Stimulated activated CD4-positive, alpha-beta T cell treated with anti-CD3 and anti-CD28 coated beads, Interleukin-1b, Interleukin-23, amount 100 ng/mL, for 1 hour (primary cell): ENCODE measurements at places on chromosomes 5 and 9.
A peak's percentile ranks its signal among the peaks of the same experiment; 100 is the strongest.

- DNase-seq = no peak
Observed at GRCh38 chr9:90088434-90088833, 483.6 kb downstream of the GADD45G start.

DNA sequence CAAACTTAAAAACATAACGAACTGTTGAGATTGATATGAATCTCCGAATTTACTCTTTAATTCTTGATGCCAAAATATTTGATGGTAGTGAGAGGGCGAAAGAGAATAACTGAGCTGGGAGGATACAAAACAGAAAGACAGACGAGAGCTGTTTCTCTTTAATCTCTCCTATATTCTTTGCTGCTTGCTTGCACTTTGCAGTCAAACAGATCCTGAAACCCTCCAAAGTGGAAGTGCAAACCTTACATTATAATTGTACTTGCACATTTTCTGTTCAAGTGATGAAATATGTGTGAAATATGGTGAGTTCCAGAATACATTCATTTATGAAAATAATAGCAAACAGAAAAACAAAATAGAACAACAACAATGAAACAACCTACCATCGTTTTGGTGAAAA, 63.8 kb downstream of the PAM start:
- no peak for DNase-seq

DNA sequence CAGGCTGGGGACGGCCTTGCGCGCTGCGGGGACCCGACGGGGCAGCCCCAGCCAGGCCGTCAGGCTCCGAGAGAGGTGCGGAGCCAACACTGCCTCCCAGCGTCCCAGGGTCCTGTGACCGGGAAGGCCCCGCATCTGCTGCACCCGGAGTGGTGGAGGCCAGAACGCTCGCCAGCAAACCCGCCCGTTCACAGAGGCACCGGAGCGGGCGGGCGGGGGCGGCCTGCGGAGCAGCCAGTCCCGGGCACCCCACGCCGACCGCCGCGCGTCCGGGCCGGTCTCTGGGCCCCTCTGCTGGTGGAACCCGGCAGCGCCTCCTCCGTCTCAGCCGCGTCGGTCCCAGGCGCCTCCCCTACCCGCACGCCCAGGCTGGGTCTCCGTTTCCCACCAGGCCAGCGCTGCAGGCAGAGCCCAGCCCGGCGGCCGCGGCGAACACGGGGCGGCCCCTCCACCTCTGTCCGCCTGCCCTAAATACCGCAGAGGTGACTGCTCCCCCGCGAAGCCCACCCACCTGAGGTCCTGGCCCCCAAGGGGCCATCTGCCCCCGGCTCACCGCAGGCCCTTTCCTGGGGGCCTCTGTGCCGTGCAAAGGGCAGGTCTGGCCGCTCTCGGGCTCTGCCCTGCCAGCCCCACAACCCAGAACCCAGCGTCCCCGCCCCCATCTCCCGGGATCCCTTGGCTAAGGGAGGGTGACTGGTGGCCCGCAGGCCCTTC, 15.9 kb downstream of the EXD3 start:
- DNase-seq = peak; percentile 45

DNA sequence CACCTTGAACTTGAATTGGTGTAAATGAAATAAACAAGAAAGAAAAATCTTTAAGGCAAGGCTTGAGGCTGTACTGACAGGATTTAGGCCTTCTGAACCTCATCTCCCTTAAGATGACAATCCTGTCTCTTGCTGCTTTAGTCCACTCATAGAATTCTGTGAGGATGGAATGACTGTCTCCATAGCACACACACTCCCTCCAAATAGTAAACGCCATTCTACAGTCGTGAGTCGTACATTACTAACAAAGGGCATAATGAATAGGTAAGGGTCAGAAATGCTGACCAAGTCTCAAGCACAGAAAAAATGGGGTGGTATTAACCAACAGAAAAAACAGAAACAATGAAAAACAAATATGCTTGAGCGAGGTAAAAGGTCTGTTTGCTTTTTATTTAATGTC, 71.8 kb upstream of the SIMC1 start:
- no peak for DNase-seq

DNA sequence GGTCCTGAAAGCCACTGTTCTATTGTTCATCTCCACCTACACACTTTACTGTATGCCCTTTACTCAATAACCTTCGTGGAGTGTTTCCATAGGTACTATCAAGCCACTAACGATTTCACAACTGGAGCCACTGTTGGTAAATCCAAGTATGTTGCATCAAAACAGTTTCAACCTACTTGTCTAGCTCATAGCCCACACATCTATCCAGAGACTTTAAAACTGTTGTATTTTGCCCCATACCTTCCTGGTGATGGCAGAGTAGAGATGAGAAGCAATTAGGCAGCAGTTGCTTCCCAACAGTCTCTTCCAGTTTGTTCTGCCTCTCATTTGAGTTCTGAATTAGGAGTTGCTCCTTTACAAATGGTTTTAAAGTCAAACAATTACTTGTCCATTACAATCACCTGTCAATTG, 607 bp downstream of the FAXDC2 start:
- no peak for DNase-seq

GRCh38 chr5:157198277-157198986, 17.8 kb downstream of the ITK start:
- DNase-seq = no peak

DNA sequence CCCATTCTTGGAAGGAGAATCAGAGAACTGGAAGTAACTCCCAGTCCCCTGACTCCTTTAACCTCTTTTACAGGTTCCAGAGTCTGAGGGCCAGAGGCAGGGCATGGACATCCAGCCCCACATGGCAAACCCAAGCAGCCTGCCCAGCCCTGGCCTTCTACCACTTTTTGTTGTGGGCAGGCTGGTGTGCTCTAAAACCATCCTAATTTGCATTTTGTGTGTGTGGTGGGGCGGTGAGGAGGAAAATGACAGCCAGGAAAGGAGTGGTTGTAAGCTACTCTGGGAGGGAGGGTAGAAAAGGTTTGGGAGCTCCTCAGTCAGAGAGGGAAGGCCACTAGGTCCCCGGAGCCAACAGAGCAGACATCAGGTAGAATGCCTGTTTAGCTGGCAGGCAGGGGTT, 90.6 kb downstream of the PSD2 start:
- DNase-seq = no peak

DNA sequence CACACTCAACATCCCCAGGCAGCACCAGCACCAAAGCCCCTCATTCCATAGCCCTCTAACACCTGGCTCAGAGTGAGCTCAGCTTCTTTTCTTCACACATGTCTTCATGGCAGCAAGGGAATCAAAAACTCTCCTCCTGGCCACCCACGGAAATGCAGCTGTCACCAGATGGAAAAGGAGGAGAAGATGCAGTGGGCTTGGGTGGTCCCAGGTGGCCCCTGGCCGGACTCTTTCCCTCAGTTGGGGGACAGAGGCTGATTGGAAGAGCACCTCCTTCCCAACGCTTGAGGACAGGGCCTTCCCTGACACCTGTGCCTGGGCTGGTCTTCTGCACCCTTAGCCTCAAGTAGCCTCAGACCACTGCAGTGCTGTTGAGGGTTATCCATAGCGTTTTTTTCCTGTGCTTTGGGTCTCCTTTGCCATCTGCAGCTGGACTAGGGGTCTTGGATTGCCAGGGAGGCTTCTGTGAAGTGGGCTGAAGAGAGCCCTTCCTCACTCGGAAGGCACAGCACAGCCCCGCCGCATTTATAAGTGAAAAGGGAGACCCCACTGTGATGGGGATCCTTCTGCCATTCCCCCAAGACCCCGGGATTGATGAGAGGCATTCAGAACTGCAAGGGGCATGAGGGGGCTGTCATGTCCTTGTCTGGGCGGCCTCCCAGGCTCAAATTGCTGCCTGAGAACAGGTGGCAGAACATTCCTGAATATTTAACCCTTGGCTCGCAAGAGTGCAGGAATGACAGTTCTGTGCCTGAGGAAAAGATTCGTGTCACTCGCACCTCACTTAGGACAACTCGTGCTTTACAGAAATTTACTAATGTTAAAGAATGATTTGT, 200.0 kb downstream of the AUH start:
- DNase-seq = no peak

- DNase-seq = no peak
Observed at GRCh38 chr9:94995048-94995693, 268.7 kb downstream of the AOPEP start.

DNA sequence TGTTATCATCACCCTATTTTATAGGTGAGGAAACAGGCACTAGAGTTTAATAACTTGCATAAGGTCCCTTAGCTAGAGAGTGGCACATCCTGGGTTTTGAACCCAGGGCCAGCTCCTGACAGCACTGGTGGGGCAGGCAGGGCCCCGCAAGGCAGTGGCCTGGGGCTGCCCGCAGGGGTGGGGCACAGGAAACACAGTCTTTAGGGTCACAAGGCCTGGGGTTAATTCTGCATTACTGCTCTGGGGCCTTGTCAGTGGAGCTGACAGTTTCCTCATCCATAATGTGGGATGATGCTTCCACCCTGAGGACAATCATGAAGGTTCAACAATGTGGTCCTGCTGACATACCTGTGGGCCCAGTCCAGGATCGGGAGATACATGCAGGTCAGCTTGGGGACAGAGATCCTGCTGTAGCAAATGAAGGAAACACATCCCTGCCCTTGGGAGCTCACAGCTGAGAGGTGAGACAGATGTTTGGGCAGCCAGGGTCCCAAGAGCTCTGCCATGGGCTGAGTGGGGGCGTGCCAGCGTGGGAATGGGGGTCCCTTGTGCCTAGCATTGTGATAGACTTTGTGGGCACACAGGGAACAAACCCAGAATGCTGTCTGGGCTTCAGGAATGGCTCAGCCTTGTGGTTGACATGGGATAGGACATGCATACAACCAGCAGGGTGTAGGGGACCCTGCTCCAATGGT, 14.7 kb downstream of the FGF18 start:
- DNase-seq = no peak

DNA sequence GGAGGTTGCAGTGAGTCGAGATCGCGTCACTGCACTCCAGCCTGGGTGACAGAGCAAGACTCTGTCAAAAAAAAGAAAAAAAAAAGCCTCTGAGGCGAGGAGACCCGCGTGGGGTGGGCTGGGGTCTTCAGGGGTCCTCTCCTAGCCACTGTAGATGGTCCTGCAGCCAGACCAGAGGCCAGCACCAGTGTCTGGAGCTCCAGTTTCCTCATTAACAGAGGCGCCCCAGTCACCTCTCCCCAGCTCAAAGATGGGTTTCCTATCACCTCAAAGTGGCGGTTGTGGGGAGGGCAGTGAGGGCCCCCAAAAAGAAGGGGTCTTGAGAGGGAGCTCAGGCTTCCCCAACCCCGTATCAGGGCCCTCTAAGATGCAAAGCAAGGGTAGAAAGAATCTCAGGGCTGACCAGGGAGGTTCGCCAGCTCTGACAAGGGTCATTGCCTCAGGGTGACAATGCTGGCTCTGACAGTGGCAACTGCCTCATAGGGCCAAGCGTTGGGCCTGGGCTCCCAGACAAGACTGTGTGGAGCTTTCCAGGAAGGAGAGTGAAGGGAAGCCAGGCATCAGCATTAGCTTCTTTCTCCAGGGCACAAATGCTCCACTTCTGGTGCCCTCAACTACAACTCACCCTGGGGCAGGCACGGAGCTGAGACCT, 15.0 kb downstream of the STK10 start:
- DNase-seq = no peak

GRCh38 chr9:87467187-87467586, 30.5 kb upstream of the DAPK1 start:
- DNase-seq = no peak

- no peak for DNase-seq
Observed at GRCh38 chr9:116484492-116485061, 202.5 kb upstream of the TRIM32 start.

GRCh38 chr9:36560771-36561170, 11.9 kb upstream of the MELK start:
- no peak for DNase-seq

DNA sequence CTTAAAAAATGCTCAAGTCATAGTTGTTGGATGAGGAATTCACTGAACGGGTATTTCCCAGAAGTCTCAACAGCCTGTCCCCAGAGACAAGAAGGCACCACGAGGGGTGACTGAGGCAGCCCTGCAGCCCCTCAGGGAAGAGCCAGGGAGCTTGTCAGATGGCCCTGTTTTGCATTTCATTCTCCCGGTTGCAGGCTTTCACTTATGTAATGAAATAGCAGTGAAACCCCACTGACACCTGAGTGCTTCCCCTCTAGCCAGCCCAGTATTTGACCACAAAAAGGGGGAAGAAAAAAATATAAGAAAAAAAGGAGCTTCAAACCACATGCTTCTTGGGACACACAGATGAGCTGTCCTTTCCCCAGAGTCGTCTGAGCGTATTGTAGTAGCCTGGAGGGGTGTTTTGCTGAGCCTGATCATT, 75.3 kb upstream of the IL12B start:
- DNase-seq = no peak

GRCh38 chr9:118305331-118305730, 601.1 kb downstream of the TLR4 start:
- no peak for DNase-seq

- no peak for DNase-seq
Observed at GRCh38 chr5:146369691-146370090, 31.1 kb downstream of the POU4F3 start.

- DNase-seq = no peak
Observed at GRCh38 chr5:171954721-171955120, 51.7 kb downstream of the FBXW11 start.

DNA sequence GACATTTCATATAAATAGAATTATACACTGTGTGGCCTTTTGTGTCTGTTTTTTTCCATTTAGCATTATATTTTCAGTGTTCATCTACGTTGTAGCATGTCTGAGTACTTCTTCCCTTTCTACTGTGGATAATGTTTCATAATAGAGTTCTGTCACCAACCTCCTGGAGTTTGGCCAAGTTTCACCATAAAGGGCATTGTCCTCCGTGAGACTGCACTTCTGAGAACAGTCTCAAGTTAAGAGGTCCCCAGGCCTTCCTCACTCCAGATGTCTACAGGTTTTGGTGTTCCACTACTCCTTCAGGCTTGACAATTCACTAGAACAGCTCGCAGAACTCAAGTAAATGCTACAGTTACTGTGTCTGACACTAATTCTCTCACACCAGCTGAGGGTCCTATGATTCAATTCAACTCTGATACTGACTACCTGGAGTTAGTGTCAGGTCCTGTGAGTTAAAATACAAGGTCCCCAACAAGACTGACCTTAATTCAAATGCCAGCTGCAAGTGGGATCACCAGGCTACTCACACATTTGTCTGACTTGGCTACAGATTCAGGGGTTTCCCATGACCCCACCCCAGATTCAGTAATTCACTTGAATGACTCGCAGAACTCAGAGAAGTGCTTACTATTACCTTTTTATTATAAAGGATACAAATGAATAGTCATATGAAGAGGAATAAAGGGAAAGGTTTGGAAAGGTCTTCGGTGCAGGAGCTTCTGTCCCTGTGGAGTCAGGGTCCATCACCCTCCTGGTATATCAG, 31.1 kb downstream of the SLC35A4 start:
- DNase-seq = no peak

GRCh38 chr5:25544652-25545249, 900.0 kb upstream of the CDH10 start:
- DNase-seq = no peak

GRCh38 chr9:133928248-133928764, 63.8 kb downstream of the VAV2 start:
- no peak for DNase-seq

- no peak for DNase-seq
Observed at GRCh38 chr9:70293214-70293613, 34.4 kb downstream of the SMC5 start.
